Activated CD4-positive, alpha-beta T cell treated with anti-CD3 and anti-CD28 coated beads, Interleukin-2, amount 50 U/mL, for 48 hours (primary cell): ENCODE measurements at places on chromosomes 1 and 21.

GRCh38 chr21:41135746-41136145, 32.2 kb upstream of the BACE2 start:
- no peak for DNase-seq

- DNase-seq = no peak
Observed at GRCh38 chr1:242456726-242457269, 67.7 kb downstream of the PLD5 start.

- DNase-seq = no peak
Observed at GRCh38 chr21:20943561-20943997, 54.6 kb upstream of the NCAM2 start.

DNA sequence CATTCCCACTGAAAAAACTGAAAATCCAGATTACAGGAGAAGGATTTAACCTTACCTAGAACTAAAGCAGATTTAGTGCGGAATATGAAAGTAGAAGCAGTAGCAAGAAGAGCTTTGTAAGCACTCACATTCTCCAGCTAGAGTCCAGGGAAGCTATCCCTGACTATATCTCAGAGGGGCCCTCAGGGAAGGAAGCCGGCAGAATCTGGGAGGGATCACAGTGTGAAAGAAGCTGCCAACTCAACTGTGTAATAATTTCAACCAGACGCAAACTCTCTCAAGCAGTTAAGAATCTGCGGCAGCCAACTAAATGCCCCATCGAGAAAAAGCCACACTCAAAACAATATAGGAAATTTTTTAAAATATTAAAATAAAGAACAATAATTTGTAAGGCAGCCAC, 163.8 kb downstream of the EIF4G3 start:
- no peak for DNase-seq

GRCh38 chr1:19877821-19878636, 4.2 kb upstream of the OTUD3 start:
- DNase-seq = no peak

DNA sequence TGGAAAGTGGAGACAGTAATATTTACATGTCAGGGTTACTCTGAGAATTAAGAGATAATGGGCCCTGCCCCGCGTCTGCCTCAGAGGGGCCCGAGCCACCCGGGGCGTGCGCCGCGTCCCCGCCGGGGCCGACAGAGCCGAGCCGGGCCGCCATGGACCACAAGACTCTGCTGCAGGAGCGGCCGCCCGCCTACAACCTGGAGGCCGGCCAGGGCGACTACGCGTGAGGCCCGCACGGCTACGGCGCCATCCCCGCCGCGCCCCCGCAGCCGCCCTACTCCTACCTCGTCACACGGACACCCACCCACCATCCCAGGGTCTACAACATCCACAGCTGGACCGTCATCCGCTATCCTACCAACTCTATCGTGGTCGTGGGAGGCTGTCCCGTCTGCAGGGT, 35.1 kb upstream of the LRRC39 start:
- no peak for DNase-seq

- DNase-seq = no peak
Observed at GRCh38 chr1:32971576-32971975, 7.0 kb upstream of the RNF19B start.

GRCh38 chr1:111792249-111792648, 36.5 kb downstream of the DDX20 start:
- DNase-seq = no peak

GRCh38 chr1:211933946-211934714, 101.2 kb downstream of the INTS7 start:
- no peak for DNase-seq

- no peak for DNase-seq
Observed at GRCh38 chr1:26038477-26038876, 7.4 kb downstream of the SLC30A2 start.

DNA sequence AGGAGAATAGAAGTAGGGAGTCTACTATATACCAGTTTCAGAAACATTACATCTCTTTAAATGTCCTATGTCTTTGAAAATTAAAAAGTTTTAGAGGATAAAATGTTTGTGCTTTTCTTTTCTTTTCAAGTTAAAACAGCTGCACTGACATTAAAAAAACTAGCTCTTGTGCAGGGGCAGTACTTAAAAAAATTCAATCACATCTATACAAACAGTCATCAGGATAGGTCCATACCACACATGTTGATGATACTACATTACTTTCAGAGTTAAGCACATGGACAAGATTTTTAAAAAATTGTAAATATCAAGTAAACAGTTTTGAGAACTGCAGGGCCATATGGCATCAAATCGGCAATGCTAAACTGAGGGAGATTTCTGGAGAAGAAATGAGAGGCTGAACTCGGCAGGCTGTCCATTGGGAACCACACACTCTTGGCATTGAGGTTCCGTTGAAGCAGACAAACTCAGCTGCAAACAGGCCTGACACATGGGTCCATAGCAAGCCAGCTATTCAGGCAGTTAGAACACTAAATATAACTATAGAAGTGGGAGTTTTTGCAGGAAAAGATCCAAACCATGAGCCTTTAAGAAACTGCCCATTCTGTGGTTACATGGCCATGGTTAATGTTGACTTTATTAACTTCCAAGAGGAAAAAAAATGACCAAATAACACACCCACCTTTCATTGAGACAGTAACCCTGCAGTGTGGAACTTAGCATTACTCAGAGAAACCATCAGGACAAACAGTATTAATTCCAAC, 84.5 kb upstream of the BCL10 start:
- DNase-seq = no peak

DNA sequence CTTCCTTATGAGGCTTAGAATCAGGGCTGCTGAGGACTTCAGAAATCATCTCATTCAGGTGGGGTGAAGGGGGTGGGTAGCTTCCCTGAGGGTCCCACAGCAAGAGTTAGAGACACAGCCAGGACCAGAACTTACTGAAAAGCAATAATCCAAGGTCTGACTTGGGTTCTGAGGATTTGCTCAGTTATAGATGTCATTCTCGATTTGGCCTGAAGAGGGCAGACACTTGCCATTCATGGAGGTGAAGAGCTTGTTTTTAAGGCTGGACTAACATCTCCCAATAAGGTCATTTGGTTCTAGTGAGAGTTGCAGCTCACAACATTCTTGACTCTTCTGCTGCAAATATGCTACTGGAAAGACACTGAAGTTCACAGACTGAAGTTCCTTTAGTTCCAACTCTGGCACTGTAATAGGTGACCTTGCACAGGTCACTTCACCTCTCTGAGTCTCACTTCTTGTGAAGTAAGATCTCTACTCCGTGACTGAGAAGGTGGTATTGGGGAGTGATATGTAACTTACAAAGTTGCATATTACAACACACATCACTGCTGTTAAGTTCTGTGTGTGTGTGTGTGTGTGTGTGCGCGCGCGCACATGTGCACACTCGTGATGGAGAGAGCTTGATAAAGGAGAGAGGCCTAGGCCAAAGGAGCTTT, 69.8 kb upstream of the DIRAS3 start:
- peak; percentile 13 for DNase-seq

GRCh38 chr21:28193189-28193588, 799.5 kb downstream of the LTN1 start:
- no peak for DNase-seq

- DNase-seq = no peak
Observed at GRCh38 chr1:165686121-165686970, 12.0 kb downstream of the ALDH9A1 start.

GRCh38 chr1:46442317-46443161, 47.1 kb upstream of the DMBX1 start:
- peak; percentile 81 for DNase-seq

DNA sequence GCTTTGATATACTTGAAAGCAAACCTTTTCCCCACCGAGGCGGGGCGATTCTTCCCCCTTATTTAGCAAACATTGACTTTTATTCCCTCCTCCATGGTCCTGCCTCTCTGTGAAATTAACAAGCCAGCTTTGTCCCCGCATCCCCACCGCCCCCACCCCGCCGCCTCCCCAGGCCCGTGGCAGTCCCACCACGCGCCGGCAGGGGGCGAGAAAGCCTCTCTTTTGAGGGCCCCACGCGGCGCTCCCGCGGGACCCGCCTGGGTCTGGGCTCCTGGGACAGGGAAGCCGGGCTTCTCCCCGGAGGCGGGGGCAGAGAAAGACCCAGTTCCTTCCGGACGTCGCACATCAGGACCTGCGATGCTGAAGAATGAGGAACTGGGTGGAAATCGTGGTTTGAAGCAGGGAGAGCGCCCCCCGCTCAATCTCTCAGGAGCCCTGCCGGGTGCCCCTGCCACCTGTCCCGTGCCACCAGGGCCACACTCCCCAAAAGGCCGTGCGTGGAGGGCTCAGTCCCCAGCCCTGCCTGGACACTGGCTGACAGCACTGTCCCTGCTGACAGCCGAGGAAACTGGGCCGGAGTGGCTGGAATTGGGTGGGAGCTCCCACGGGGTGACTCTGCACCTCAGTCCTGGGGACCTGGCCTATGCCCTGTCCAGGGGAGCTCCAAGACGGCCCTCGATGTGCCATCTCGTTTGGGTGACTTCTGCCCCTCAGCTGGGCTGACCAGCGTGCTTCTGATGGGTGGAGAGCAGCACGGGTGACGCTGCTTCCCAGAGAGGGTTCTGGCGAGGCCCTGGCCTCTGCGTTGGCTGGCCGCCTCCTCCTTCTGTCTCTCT, 8.6 kb upstream of the ACTRT2 start:
- DNase-seq = peak; percentile 62

- DNase-seq = no peak
Observed at GRCh38 chr1:95249916-95250315, 15.9 kb downstream of the RWDD3 start.

- no peak for DNase-seq
Observed at GRCh38 chr1:185420588-185421081, 103.6 kb upstream of the IVNS1ABP start.
